ENCODE measurements at places on chromosomes 1 and 21.

GRCh38 chr1:111441573-111442192 lies 7.4 kb downstream of the WDR77 start:
- DNase-seq = no peak

- peak; percentile 77 for DNase-seq
These were observed 296.6 kb downstream of the PTPRC start for GRCh38 chr1:198935306-198935921.

DNA sequence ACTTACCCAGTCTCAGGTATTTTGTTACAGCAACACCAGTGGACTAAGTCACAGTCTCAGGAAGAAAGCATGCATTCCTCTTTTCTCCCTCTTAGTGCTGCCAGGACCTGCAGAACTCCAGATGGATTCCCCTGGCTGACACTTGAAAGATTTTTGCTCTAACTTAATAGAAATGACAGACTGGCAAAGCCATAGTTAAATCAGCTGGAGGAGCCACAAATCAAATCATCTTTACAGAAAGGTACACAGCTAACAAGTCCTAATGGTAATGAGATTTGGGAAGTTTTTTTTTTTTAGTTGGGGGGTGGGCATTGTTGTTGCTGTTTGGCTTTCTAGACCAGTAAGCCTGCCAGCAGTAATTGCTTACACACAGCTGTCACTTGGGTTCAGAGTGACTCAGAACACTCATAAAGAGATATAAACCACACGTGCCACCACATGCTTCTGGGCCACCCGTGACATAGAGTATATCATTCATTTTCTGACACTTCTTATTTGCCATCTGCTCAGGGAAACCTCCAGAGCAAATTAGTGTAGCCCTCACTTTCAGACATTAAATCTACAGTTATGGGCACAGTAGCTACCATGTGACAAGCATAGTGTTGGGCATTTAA lies 72.4 kb downstream of the FH start:
- no peak for DNase-seq

DNA sequence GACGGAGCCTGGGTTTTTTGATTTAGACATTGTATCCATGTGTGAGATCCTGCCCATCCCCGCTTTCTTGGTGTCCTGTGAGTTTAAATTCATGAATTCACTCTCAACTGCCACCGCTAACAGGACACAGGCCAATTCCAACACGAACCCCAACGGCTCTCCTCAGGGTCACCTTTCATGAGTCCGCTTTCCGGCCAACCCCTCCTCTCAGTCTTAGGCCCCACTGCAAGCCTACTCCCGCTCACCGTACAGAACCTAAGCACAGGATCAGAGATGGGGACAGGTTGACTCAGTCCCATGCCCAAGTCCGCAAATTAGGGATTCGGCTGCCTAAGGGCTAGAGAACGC lies 238 bp upstream of the SCP2 start:
- DNase-seq = no peak

- DNase-seq = no peak
These were observed 27.0 kb downstream of the KHDRBS1 start for GRCh38 chr1:32040711-32041110.

DNA sequence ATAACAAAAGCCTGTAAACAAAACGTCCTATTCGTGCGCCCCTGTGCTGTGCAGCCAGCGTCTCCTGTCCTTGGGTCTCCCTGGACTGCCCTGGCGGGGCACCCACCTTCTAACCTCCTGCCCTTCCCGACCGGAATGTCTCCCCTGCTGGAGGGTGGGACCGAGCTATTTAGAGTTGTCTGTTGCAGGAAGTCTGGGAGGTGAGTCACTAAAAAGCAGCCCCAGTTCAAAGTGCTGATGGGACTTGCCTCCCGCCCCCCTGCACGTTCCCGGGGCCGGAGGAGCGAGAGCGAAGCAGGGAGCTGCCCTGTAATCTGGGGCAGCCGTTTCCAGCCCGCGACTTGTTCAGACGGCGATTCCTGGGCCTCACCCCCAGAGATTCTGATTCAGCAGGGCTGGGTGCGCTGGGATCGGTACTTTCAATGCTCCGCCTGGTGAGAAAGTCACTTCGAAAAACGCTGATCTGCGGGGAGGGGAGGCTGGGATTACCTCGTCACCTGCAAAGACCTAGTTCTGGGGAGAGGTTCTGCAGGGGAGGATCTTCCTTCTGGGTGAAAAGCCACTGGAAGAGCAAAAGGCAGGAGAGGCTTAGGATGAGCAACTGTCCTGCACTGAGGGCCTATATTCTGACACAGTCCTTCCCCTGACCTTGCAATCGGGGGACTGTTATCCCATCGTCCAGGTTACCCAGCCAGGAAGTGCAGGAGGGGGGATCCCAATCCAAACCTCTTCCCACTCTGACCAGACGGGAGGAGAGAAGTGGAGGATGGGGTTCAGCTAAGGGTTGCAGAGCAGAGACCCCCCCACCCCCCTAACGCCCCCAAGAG lies 1.2 kb upstream of the DHRS3 start:
- DNase-seq = no peak

GRCh38 chr1:20978413-20978812 lies 191.3 kb upstream of the HP1BP3 start:
- DNase-seq = no peak

DNA sequence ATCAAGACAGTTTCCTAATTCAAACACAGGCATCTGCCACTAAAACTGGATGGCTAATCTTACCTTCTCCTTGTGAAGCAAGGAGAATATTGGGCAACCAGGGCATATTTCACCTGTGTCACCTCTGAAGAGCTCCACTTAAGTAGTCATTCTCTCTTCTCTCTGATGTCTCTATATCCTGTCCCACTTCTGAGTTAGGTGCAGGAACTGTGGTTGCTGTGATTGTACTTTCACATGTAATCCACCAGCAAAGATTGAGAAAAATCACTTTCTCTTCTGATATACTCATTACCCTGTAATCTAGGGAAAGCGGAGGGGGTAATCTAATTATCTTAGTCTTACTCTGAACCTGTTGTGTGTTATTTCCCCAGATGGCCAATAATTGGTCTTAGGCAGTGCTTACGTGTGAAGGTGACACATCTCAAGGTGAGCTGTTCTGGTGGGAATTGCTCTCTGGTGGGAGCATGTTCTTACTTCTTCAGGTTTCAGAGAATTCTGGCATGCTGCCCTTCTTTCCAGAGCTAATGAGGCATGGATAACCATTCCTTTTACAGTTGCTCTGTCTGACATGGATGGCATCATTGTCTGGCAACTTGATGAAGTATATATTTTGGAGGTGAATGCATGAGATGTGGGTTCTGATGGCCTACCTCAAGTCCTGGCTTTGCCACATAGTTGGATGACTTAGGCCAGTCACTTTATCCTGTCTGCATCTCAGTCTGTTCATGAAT lies 12.0 kb downstream of the XCL2 start:
- DNase-seq = no peak

GRCh38 chr1:32275424-32275823 lies 16.5 kb upstream of the HDAC1 start:
- DNase-seq = no peak

DNA sequence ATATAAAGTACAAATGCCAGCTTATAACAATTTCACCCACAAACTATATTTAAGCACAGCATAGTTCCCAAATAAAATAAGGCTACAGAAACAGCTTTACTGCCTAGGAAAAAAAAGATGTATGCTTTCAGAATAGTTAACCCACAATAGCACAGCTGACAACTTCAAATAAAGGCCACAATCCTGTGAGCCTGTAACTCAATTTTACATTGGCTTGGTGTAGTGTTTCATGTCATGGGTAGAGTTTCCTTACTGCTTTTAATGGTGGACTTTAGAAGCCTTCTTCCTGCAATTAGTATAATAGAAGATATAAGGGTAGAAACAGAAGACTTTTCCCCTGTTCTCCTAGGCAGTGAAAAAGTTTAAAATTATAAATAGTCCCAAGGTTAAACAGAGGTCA lies 44.3 kb upstream of the ZC3H11B start:
- DNase-seq = no peak

- DNase-seq = no peak
These were observed 10.2 kb downstream of the ATP1A2 start for GRCh38 chr1:160125746-160126145.

- no peak for DNase-seq
These were observed 27.7 kb upstream of the SLC5A9 start for GRCh38 chr1:48194801-48195200.

DNA sequence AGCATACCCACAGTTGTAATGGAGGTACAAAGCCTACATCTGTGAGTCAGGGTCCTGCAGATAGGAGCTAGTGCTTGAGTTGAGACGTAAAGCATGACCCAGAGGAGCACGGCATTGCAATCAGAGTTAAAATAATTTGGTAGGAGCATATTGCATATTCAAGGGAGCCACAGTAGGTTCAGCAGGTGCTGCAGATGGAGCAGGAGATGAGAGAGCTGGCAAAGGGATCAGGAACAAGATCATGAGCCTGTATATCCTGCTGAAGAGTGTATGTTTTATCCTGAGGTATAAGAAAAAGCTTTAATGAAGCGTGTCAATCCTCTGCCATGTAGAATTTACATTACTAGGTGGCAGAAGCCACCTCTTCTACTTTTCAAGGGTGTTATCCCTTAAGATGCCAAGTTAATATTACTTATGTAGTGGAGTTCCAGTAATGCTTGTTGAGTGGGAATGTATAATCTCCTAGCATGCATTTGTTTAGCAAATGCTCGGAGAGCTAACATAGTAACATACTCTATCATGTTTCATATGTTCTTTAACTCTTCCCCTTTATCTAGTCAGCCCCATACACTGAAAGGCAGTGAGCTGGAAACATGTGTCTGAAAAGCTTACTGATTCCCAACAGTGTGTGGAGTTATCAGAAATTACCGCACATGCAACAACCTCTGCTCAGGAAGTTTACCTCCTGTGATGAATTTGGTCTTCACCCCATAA lies 300.3 kb downstream of the GRIK1 start:
- no peak for DNase-seq

DNA sequence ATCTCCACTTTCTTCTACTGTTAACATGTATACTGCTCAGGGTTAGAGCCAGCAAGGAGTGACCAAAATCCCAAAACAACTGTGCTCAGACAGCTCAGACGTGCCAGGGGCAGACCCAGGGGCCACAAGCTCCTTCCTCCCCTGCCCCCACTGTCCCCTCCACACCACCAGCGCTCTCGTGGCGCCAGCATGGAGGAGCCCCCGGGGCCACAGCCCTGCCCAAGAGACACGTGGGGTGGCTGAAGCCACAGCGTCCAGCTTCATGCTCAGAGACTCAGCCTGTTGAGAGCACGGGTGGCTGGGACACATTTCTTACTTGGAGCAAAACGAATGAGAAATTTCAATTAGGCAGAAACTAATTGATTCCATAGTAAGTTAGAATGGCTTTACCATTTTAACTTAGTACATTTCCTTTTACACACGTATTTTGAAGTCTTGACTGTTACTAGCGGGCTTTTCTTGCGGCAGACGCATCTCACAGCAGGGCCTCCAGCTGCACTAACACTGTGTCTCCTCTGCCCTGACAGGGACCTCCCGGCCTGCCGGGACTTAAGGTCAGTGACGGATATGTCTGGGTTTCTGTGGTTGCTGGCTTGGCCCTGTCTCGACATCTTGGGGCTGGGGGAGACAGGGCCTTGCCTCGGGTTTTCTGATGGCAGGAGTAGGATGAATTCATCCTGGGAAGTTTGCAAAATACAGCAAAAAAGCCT lies 54.2 kb downstream of the SLC19A1 start:
- no peak for DNase-seq

GRCh38 chr1:221335161-221336101 lies 406.5 kb downstream of the DUSP10 start:
- DNase-seq = peak; percentile 84
